NCI-H1694 treated with DMSO at 0.1 percent for 48 hours (cell line): ENCODE measurements at places on chromosomes 7 and 10.
A peak's percentile ranks its signal among the peaks of the same experiment; 100 is the strongest.

DNA sequence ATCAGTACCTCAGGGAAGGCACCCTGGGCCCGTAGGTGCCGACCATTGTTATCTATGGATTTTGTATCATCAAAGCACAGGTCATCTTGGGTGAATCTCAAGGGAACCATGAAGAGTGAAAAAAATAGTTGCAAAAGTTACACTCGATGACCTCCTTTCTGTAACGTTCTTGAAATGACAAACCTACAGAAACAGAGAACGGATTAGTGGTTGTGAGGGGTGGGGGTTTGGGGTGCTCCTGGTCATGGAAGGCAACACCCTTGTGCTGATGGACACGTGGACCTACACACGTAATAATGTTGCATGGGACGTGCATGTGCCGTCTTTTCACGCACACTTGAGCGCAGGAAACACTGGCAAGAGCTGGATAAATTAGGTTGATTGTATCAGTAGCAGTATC is 655.9 kb downstream of the SDK1 start:
- no peak for DNase-seq

DNA sequence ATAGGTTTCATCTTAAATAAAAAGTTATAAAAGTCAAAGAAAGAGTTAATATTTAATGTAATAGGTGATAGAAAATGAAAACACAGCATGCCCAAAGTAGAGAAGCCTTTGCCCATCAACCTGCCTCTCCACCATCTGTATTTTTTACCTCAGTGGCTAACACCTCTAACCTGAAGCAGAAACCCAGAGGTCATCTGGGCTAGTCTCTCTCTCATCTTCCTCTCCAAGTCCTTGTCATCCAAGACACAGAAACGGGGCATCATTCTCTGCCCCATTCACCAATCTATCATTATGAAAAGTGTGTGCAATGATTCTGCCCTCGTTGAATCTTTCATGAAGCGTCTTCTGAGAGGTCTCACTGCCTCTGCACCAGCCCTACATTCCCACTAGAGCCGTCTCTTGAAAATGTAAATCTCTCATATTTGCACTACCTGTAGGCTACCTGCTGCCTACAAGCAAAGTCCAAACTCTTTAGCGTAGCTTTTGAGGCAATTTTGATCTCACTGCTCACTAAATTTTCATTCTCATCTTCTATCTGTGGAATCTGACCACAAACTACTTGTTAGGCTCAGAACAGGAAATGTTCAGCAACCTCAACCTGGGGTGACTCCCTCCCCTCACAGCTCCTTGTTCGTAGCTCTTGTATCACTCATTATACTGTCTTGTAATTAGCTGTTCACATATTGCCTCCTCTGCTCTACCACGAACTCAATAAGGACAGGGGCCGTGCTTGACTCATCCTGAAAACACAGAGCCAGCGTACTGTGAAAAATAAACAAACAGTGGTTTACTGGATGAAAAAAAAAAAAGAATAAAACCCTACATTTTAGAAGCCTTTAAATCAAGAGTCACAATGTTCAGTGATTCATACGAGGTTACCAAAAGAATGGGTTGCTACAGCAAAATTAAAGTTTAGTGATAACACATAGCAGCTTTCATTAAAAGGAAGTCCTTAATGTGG is 83.1 kb downstream of the CTNNA3 start:
- DNase-seq = no peak

DNA sequence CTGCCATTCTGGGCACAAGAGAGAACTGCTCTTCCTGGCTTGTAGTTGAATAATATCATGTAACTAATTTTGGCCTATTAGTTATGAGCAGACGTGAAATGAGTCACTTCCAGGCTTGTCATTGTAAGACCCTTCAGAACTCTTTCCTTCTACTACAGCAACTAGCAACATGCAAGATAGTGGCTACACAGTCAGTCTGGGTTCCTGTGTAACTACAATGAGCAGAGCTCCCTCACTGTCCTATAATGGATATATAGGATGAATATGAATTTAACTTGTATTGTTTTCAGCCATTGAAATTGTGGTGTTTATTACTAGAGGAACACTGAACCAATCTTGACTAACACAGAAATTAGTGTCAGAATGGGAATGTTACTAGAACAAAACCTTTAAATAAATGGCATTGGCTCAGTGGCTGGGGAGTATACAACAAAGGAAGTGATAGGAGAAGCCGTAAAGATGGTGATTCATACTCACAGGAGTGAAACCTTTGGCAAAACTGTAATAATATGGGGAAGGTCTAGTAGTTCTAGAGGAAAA is 2.9 kb upstream of the MTPN start:
- no peak for DNase-seq

DNA sequence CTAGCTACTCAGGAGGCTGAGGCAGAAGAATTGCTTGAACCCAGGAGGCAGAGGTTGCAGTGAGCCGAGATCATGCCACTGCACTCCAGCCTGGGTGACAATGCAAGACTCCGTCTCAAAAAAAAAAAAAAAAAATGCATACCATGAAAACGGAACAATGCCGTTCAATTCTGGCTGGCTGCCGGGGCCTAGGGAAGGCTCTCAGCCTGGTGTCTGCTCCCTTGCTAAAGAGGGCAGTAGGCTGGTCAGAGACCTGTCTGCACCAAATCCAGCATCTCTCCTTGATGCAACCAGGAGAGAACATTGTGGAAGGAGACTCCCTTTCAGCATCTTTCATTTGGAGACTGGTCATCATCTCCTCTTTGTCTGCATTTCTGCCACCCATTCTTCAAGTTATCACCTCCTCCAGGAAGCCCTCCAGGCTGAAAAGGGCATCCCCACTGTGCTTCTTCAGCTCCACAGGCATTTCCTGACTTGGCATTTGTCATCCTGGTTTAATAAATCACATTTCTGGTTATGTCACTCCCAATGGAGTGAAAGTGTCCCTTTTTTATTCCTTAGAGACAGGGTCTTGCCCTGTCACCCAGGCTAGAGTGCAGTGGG is 24.7 kb downstream of the MYL10 start:
- DNase-seq = no peak

DNA sequence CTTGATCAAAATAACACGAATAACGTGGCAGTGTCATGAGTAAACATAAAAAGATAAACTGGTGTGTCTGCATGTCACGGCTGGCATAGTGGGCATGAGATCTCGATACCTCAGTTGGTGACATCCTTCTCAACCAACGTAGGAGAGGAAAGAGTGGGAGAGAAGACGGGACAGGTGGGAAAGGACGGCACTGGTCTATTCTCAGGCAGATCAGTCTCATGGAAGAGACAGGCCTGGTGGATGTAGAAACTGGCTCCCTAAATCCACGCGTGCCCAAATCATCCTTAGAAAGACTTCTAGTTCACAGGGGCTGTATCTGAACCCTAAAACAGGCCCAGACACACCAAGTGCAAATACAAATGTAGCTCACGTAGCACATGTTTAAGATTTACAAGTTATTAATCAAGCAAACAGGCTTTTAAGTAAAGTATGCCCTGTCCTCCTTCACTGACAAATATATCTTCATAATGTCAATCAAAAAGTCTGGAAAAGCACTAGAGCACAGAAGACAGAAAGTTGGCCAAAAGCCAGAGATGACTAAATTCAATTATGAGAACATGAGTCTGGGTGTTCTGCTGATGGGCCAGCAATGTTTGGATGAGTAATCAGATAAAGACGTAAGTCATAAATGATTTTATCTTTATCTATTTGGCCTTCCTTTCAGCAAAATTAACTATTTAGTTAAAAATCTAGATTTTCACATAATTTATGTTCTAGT is 56.3 kb downstream of the SFMBT2 start:
- DNase-seq = no peak

GRCh38 chr7:91181949-91182348 is 82.3 kb upstream of the FZD1 start:
- DNase-seq = no peak

- no peak for DNase-seq
These were observed 6.5 kb downstream of the UROS start for GRCh38 chr10:125816548-125816947.

GRCh38 chr10:71648254-71648932 is 71.2 kb downstream of the C10orf105 start:
- no peak for DNase-seq

DNA sequence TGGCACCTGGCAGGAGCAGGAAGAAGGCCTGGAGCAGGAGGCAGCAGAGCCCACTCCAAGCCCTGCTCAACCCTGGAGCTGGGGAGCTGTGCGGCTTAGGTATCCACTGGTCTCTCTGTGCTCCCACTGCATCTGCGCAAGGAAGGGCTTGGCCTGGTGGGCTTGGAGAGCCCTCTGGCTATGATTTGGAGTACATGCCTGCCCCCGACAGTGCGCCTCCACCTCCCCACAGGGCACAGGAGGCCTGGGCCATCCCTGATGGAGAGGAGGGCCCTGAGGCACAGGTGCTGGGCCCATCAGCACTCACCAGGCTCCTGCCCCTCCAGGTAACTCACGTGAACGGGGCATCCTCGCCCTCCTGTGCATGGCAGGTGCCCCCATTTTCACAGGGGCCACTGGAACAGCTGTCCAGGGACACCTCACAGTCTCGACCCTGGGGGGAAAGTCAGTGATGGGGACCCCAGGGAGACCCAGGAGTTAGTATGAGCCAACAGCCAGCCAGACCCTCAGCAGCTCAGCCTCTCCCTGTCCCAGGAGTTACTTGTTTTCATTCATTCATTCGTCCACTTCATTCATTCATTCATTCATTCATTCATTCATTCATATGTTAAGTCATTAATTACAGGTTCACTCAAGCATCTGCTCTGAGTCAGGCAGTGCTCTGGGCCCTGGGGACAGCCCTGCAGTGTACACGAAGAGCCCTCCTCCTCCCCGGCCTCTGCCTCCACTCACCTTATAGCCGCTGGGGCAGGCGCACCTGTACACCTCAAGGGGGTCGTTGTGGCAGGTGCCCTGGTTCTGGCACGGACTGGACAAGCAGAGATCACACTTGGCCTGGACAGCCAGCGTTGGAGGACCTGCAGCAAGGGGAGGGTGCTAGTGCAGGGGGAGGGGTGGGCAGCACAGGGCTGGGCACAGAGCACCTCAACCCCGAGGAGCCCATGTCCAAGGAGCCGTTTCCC is 167.2 kb downstream of the SLIT1 start:
- no peak for DNase-seq

- no peak for DNase-seq
These were observed 89.9 kb upstream of the STEAP1 start for GRCh38 chr7:90064370-90064769.

- no peak for DNase-seq
These were observed 631 bp downstream of the SUPV3L1 start for GRCh38 chr10:69180525-69181204.

GRCh38 chr7:2201686-2202360 is 30.9 kb downstream of the MAD1L1 start:
- DNase-seq = no peak

GRCh38 chr10:48520594-48520993 is 84.3 kb downstream of the ARHGAP22 start:
- no peak for DNase-seq

DNA sequence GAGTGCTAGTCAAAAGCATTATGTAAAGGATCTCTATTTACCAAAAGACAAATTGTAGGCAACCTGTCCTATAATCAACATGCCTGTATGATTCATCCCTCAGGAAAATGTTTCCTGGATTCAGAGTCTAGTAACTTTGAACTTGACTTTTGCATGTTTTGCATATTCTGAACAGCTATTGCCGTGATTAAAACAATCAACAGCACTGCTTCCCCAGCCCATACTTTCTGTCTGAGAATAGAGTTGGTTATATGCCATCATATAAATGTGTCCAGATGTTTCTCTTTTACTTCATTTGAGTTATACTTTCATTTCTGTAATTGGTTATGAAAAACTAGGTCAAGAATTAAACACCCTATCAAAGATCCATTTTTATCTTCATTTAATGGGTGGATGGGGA is 83.5 kb downstream of the ZMYND11 start:
- peak; percentile 3 for DNase-seq

GRCh38 chr7:67018940-67019339 is 22.3 kb downstream of the TYW1 start:
- no peak for DNase-seq

GRCh38 chr7:30633223-30633622 is 38.5 kb downstream of the GARS1 start:
- no peak for DNase-seq

DNA sequence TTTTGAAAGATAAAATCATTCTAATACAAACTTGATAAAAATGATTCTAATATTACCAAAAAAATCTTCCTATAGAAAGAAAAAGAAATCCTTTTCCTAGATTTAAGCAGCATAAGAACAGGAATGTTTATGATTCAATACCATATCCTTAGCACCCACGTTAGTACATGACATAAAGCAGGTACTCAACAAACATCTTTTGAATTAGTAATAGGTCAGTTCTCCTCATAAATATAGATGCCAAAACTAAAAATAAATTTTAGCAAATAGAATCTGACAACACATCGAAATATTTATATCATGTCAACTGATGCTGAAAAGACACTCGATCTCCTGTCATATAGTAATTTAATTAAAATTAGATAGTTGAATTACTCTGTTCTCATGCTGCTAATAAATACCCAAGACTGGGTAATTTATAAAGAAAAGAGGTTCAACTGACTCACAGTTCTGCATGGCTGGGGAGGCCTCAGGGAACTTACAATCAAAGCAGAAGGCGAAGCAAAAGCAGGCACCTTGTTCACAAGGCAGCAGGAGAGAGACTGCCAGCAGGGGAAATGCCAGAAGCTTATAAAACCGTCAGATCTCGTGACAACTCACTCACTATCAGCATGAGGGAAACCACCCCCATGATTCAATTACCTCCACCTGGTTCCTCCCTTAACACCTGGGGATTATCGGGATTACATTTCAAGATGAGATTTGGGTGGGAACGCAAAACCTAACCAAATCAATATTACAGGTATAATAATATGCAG is 191.8 kb downstream of the HTR7 start:
- no peak for DNase-seq

DNA sequence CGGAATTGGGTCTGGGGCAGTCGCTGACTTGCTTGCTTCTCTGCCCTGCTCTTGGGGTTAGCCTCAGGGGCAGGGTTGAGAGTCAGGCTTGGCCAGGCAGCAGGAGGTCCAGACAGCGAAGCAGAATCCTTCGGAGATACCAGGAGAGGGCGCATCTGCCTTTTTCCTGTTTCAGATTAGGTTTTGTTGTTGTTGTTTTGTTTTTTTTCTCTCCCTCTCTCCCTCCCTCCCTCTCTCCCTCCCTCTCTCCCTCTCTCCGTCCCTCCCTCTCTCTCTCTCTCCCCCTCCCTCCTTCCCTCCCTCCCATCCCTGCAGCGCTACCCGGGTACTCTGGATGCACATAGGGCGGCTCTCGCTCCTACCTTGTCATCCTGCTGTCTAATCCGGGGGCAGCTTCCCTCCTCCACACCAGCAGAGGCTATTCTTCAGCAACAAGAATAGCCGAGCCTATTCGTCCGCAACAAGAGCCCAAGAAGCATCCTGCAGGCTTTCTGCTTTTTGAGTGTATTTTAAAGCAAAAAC is 758 bp upstream of the OPTN start:
- peak; percentile 70 for DNase-seq

GRCh38 chr7:48292949-48293348 is 121.7 kb downstream of the ABCA13 start:
- no peak for DNase-seq

- DNase-seq = no peak
These were observed 38.1 kb downstream of the TSPAN12 start for GRCh38 chr7:120819861-120820260.
